ENCODE measurements at places on chromosomes 3 and 15.

DNA sequence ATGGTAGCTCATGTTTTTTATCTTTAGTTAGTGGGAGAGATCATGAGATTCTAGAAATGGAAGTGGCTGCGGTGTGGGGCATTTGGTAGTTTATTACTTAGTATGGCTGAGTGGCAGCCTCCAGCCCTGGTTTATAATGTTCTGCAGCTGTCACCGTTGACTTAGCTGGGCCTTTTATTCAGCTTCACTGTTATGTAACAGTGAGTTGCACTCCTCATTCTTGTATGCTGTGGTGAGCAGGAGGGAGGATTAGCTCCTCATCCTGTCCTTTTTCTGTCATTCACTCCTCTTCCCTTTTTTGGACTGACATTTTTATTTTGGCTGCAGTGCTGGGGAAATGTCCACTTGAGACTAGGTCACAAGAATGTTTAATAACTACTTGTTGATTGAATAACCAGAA is 29.5 kb downstream of the RAD54L2 start:
- DNase-seq, result no peak

- no peak for DNase-seq
Measured at GRCh38 chr3:119235151-119235550, 5.5 kb downstream of the B4GALT4 start.

DNA sequence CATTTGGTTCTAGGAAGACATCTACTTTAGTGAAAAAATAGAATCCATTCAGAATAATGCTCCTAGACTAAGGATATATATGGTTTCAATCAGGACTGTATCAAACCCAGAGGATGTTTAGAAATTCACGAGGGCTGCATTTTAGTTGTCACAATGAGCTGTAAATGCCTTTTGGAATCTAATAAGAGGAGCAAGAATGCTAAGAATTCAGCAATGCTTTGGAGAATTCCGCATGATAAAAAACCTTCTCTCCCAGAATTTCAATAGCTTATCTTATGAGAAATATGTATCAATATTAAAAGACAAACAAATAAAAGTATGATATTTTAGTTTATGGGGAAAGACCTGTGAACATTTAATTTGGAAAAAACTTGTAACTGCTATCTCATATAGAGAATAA is 885.1 kb downstream of the ZPLD1 start:
- DNase-seq, result no peak

- DNase-seq, result no peak
Measured at GRCh38 chr15:72682772-72683171, 3.2 kb downstream of the HIGD2B start.

GRCh38 chr15:62142736-62143135 is 22.3 kb downstream of the C2CD4B start:
- no peak for DNase-seq

- no peak for DNase-seq
Measured at GRCh38 chr15:62940755-62941361, 101.7 kb upstream of the TPM1 start.

- DNase-seq, result no peak
Measured at GRCh38 chr3:16523778-16524177, 10.3 kb upstream of the RFTN1 start.

DNA sequence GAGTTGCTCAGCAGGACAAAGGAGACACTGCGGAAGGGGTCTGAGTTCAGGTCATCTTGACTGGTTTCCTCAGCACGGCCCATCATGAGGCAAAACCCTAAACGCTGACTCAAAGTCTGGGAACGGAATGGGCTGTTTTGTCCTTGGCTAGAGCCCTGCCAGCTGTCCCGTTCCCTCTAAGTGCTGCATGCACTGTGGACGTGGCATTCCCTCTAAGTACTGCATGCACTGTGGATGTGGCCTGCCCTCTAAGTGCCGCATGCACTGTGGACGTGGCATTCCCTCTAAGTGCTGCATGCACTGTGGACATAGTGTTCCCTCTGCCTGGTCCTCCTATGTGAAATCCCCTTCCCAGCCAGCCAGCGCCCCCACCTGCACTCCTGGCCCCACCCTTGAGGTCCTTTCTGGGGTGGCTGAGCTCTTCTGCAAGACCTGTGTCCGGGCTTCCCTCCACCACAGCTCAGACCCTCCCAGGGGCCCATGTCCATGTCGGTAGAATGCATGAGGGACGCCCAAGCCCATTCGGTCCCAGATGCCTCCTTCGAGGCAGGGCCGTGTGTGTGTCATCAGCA is 36.7 kb downstream of the TM2D3 start:
- no peak for DNase-seq

- no peak for DNase-seq
Measured at GRCh38 chr3:185988816-185989175, 51.0 kb upstream of the TRA2B start.

DNA sequence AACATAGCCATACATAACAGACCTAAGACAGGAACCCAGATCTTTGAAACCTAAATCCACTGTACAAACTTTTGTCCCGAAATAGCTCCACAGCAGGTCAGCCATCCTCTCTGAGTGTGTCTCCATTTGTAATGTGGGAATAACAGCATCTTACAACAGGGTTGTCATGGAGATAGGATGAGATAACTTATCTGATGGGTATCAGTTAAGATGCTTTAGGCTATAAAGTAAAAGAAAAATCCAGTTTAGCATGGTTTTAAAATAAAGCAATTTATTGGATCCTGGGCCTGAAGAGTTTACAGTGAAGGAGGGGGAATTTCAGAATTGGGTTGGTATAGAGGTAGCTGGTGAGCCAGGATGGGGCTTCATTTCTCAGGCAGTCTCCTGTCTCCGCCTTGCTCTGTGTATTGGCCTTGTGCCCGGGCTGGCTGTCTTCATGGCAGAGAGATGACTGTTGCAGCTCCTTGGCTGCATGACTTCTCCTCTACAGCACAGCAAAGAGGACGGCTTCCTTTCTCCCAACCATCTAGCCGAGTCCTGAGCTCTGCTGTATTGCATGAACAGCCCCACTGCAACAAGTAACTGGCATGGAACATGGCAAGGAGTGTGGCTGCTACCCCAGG is 131.9 kb upstream of the PROK2 start:
- DNase-seq, result no peak

DNA sequence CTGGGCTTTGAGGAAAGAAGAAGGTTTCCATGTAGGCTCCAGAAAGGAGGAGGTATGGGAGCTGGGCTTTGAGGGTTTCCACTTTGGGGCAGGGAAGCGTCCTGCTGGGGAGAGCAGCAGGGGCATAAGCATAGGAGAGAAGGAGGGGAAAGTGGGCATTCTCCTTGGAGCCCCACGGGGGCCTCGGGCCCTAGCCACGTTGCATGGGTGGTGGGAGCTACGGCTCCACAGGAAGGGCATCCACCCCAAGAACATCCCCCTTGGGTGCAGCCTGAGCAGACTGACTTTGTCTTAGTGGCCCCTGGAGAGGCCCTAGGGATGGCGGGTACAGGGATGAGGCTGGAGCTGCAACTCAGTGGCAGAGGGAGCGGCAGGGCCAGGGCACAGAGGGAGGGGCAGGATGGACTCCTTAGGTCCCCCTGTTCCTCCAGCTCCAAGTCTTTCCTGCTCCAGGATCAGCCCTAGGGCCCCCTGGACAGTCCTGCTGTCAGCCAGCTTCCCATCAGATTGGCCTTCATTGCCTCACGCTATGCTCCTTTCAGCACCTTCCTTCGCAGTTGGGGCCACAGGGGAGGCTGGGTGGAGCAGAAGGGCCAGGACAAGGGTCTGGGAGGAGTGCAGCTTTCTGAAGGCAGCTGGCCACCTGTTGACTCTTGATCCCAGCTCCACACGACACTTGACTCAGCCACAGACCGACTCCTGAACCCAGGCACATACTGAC is 22.9 kb downstream of the PRR20G start:
- DNase-seq, result no peak

DNA sequence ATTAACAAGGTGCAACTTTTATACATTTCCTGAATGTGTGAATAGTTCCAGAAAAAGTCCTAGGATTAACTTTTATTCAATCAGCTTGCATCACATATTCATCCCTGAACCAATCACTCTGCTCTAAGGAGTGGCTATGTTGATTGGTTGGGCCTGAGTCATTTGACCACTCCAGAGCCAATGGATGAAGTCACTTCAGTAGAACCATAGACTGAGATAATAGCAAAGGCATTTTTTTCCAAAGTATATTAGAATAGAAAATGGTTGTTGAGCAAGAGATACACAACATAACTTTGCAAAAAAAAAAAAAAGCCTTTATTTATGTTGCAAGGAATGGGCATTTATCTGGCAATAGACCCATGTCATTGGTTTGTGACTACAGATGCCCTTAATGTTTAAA is 55.5 kb upstream of the AGTR1 start:
- DNase-seq, result no peak

- DNase-seq, result no peak
Measured at GRCh38 chr3:192802957-192803899, 75.9 kb upstream of the FGF12 start.

GRCh38 chr15:44780608-44781007 is 44.3 kb downstream of the TRIM69 start:
- no peak for DNase-seq

GRCh38 chr3:14177580-14178246 is 688 bp downstream of the XPC start:
- DNase-seq, result peak; percentile 1

- DNase-seq, result no peak
Measured at GRCh38 chr3:13792051-13792490, 87.8 kb downstream of the WNT7A start.

DNA sequence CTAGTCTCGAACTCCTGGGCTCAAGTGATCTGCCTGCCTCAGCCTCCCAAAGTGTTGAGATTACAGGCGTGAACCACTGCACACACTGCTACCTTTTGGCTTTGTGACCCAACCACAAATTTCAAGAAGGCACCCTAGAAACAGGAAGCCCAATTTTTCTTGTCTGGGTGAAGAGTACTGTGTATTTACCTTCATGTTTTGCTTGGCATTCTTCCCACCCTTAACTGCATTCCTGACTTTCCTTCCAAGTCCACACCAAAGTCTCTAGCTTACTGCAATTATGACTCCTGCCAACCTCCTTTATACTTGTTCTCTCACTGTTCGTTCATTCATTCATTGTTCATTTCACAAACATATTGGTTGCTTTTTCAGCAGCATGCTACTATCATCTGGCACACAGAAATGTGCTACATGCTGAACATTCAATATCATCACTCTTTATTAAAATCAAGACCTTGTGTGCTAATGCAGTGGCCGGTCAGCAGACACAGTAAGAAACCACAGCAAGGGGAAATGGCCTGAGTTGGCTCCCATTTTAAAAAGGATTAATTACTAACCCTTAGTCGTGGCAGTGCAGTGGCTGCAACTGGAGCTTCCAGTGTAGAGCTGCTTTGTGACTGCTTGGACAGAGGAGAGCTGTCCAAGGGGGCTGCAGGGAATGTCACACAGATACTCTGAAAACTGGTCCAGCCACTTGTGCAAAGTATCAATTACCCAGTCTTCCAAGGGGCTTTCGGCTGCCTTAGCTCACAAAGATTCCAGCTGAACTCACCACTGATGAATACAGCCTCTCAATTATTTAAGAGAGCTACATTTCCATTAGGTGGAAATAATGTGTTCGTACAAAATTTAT is 94.0 kb downstream of the ETFA start:
- DNase-seq, result no peak

DNA sequence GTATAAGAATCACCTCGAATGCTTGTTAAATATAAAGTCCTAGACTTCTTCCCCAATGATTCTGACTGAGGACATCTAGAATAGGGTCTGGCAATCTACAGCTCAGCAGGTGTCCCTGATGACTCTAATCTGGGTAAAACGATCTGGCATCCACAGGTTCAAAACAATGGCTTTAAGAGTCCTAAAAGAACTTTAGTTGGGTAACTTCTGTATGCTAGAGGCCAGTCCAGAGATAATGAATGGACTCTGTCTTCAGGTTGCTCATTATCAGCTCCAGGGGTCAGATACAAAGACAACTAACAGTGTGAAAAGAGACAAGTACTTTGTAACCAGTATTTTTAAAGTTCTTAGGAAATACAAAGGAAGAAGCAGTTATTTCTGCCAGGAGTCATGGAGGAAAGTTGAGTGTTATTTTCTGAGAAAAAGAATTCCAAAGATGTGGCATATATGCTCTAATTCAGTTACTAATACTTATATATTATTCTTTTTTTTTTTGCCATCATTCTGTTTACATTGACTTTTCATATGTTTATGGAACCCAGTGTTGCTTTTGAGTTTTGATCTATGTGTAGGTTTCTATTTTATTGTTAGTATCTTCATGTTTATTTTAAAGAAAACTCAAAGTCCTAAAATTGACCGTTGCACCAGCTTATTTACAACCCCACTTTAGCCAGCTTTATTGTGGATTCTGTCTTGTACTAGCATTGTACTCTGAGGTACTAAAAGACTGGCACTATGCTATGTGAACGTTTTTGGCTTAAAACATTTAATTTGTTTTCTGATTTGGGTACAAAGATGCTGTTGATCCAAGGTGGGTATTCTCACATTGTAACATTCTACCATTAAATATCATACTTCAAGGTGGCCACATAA is 3.1 kb upstream of the GPR15 start:
- no peak for DNase-seq

DNA sequence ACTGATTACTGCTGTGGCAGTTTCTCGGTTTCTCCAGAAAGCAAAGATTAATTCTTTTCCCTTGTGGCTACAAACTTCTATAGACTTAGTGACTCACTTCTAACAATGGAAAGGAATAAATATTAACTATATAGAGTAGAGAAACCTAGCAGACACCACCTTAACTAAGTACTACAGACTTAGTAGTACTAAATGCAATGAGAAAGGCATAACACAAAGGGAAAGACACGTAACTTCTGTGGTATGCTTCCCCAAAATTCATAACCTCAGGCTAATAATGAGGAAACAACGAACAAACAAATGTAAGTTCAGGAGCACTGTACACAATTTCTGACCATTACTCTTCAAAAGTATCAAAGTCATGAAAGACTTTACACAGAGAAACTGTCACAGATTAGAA is 31.2 kb downstream of the ATG3 start:
- DNase-seq, result no peak

- DNase-seq, result no peak
Measured at GRCh38 chr15:55868707-55869106, 124.7 kb downstream of the NEDD4 start.

DNA sequence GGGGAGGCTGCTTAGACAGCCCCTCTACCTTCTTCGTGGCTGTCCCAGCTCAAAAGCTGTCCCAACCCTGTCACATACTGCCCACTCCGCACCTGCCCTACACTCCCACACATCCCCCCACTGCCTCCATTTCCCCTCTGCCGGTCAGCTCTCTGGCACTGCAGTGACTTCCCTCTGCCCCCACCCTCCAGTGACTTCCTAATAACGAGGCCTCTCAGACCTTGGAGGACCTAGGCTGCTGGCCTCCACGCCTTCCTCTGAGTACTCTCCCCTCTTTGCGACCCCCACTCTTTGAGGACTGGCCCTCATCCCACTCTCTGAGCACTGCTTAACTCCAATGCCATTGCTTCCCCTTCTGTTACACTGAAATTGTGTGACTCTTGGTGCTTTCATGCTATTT is 45.3 kb downstream of the KY start:
- no peak for DNase-seq

Data from stimulated activated CD8-positive, alpha-beta memory T cell treated with anti-CD3 and anti-CD28 coated beads, Interleukin-7, amount 100 ng/mL, for 1 hour (primary cell).